Stimulated activated naive CD4-positive, alpha-beta T cell (primary cell): ENCODE measurements at places on chromosomes 3 and 15.

- DNase-seq = no peak
These were observed 26.3 kb downstream of the SRGAP3 start for GRCh38 chr3:9222956-9223639.

DNA sequence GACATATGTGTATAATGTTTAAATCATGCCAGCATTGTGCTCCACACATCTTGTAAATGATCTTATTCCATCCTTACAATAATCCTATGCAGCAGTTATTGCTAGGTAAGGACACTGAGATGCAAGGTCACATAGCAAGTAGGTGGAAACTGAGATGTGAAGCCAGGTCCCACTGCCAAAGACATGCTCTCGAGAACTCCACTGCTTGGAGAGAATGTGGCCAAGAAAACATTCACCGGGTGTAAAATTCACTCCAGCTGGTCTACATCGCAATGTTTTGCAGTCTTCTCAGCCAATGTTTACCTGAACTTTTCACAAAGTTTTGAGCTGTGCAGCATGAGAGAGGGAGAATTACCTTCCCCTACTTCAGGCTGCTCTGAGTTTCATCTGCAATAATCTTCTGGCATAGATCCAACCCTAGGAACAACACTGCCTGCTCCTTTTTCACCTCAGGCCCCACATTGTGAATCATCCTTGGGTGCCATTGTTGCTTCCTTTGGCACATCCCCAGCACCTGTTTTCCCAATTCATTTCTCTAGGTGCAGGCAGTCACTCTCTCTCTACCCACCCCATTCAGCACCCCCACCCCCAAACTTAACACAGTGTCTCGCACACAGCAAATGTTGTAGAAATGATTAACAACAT lies 53.5 kb upstream of the PRTG start:
- no peak for DNase-seq

DNA sequence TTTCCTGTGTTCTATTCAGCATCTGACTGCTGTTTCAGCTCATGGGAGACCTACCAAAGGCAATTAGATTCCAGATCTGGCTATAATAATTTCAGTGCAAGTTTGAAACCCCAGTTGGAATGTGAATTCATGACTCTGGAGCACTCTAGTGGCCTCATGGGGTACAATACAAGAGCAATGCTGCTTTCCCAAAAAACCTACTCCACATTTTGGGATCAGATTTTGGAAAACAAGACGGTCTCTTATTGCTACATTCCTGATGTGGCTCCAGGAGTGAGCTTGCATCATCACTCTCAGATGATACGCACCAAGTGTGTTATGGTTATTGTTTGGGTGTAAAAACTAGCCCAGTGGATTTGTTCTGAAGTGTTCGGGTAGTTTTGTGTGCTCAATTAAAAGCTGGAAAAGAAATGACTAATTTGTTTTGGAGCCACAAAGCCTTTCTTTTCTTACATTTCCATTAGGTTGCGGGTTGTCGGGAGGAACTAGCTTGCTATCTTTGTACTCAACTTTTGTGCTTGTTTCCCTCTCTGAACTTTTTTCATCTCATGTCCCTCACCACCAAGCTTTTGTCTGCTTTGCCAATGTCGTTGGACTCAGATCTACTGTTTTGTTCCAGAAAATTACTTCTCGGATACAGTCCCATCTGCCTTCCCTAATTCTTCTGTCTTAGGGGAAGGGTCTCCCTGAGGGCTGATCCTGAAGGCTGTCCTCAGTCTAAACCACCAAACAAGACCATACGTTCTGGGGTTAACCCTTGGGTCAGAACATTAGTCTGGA lies 272.1 kb downstream of the BBX start:
- DNase-seq = no peak

DNA sequence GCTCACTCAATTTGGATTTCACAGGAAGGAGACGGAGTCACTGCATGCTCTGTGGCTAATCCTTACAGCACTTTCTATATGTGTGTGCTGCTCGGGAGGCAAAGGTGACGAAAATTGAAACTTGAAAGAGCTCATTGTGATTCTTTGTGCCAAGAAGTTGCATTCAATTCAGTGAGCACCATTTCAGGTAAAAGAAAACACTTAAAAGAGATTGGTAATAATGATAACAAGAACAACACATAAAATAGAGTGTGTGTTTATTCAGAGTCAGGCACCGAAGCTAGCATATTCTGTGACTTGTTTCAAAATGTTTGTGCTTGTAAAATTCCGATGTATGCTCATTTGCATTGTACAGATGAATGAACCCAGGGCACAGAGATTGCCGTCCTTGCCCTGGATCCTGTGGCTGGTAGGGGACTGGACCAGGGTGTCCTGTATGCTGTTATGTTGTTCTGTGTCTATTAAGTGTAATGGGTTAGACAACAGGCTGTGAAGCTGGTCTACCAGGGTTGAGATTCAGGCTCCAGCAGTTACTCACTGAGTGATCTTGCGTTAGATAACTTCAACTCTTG lies 193.3 kb upstream of the PROK2 start:
- DNase-seq = no peak

- no peak for DNase-seq
These were observed 26.2 kb downstream of the EEFSEC start for GRCh38 chr3:128179484-128179819.

DNA sequence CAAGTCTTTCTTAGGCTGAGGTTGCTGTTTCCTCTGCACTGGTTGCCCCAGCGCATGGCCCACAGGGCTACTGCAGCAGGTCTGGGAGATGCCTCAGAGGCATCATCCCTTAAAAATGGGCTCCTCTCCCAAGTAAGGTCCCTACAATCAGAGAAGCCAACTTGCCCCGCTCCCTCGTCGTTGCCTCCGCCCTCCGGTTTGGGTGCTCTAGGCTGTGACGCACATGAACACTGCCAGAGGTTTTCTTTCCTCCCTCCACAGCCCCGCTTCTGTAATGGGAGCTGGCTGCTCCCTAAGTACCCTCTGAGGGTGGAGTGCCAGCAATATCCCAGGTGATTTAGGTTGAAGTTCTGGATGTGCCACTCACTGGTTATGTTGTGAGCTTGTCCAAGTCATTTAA lies 14.0 kb downstream of the MAGEF1 start:
- no peak for DNase-seq

- no peak for DNase-seq
These were observed 62.2 kb downstream of the ABTB1 start for GRCh38 chr3:127734754-127735473.

DNA sequence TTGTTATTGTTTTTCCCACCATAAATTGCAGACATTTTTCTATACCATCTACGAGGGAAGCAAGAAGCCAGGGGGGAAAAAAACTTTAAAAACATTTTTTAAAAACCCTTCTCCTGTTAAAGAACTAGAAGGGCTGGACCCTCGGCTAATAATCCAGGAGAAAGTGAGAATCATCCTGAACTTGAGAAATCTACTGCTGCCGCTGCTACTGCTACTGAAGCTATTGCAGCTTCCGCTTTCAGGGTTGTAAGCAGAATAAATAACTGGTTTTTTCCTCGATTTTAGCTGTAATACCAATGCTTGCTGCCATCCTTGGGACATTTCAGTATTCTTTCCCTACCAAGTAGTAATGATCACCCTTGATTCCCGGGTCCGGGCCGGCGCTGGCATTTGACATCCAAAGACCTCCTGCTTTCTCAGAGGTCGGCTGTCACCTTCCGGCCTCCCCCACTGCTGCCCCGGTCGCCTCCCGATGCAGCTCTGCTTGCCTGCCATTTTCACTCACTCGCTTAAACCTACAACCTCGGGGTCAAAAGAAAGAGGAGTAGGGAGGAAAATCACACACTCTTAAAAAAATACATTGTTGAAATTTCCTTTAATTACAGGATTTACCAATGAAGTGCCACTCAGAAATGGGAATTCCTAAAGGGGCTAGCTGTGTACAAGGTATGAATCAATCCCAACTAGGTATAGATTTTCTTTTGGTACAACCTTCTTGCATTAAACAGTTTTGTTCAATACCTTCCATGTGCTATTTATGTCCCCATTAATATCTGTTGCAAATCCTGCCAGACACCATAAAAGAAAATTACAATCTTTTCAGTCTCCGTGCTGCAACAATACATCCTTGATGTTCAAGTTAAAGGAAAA lies 674 bp upstream of the MECOM start:
- DNase-seq = no peak

- peak; percentile 45 for DNase-seq
These were observed 574 bp downstream of the SLC38A3 start for GRCh38 chr3:50205413-50206276.
